CD4-positive, CD25-positive, alpha-beta regulatory T cell (primary cell): ENCODE measurements at places on chromosomes 6 and 20.

DNA sequence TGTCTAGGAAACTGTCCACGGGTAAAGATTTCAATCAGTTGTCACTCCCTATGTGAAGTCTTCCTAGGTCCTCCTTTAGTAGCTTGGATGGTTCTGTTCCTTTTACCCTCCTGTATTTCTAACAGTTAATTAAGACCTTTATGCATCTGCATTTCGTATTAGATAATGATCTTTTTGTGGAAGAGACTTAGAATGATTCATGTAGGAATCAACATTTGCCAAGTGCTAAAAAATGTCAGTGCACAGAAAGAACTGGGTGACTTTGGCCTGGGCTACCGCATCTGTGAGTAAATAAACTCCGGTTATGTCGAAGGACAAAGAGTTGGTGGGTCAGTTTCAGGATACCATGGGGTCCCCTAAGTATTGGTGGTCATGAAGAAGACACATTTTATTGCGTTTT is 918.0 kb downstream of the TFAP2A start:
- no peak for DNase-seq

DNA sequence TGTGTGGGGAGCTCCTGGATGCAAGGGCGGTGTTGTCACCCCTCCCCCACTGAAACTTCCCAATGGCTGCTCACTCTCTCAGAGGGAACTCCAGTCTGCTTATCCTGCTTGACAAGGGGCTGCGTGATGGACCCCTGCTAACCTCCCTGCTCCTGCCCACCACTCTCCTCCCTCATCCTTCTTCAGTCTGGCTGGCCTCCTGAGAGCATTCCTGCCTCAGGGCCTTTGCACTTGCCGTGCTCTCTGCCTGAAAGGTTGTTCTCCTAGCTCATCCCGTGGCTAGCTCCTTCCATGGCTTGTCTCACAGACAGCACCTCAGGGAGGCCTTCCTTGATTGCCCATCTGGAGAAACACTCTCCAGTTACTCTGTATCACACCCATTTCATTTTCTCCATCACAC is 73.9 kb upstream of the ZNFX1 start:
- no peak for DNase-seq

DNA sequence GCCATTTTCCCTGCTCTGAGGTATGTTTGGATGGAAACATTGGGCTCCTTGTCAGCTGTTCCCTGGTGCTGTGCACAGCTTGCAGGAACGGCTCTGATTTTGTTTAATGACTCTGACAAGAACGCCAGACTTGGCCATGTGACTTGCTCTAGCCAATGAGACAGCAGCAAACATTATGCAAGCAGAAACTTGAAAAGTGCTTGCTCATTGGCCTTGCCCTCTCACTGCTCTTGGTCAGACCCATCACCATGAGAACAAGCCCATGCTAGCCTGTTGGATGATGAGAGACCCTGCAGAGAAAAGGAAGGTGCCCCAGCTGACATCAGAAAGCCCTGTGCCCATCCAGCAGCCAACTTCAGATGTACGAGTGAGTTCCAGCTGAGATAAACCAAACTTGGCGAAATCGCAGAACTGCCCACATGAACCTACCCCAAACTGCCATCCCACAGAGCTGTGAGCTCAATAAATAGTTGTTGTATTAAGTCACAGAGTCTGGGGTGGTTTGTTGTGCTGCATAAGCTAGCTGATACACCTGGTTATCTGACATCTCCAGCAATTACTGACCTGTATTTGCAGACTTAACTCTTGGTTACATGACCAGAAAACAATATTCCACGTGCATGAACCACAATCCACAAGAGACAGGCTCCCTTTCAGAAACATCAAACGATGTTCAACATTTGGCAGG is 96.9 kb downstream of the JPH2 start:
- DNase-seq: no peak

DNA sequence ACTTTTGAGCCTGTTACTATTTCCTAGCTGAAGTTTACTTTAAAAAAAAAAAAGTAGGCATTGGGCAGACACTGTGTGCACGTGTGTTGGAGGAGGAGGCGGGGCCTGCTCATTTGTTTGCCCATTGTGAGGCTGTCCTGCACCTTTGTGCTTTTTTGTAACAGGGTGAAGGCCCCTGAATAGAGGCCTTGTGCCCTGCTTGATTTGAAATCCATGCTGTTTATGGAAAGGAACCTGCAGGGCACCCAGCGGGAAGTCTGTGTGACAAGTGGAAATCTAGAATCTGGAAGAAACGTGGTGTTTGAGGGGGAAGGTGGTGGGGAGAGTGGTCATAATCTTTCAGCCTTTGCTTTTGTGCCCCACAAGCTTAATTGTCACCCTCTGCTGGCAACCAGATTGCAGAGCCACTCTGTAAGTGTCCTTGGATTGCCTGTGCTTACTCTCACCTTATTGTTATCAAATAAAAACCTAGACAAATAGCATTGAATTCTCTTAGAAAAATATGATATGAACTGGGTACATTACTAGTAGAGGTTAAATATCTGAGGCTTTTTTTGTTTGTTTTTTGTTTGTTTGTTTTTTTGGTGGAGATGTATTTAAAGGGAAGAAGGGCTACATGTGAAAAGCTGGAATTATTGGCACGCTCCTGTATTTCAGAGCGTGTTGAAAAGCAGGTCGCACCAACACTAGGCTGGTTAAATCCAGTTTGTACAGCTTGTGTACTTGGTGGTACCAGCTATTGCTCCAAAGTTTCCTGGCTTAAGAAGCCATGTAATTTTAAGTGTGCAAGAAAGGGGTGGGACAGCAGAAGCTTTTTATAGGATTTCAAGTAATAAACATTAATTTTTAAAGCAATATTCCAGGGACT is 156.3 kb downstream of the ARID1B start:
- no peak for DNase-seq

DNA sequence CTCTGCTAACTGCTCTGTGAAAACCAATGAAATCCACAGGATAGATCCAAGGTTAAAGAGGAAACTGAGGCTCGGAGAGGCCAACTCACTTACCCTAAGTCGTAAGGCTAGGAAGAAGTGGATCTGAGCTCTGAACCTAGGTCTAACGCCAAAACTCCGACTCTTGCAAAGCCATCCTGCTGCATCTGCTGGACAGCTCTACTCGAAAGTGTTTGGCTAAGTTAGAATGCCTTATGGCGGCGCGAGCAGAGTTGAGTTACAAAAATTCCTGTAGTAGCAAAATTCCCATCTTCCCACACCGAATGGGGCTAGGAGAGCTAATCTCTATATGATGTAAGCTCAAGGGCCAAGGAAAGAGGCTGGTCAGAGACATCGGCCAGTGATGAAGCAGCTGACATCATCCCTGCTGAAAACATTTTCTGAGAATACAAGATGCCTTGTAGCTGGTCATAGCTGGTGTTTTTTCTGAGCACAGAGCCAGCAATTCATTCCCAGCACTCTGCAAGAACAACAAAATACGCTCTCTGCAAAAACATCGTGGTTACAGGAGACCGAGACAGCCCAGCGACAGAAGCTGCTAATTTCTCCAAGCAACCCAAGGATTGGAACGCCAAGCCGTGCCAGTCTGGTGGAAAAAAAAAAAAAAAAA is 1.8 kb downstream of the SPATA2 start:
- no peak for DNase-seq

- no peak for DNase-seq
These were observed 68.1 kb upstream of the SNRPB2 start for GRCh38 chr20:16661756-16662155.

- no peak for DNase-seq
These were observed 17.5 kb downstream of the TGM3 start for GRCh38 chr20:2313316-2313715.

- no peak for DNase-seq
These were observed 452.8 kb downstream of the RFPL4B start for GRCh38 chr6:112799889-112800288.

DNA sequence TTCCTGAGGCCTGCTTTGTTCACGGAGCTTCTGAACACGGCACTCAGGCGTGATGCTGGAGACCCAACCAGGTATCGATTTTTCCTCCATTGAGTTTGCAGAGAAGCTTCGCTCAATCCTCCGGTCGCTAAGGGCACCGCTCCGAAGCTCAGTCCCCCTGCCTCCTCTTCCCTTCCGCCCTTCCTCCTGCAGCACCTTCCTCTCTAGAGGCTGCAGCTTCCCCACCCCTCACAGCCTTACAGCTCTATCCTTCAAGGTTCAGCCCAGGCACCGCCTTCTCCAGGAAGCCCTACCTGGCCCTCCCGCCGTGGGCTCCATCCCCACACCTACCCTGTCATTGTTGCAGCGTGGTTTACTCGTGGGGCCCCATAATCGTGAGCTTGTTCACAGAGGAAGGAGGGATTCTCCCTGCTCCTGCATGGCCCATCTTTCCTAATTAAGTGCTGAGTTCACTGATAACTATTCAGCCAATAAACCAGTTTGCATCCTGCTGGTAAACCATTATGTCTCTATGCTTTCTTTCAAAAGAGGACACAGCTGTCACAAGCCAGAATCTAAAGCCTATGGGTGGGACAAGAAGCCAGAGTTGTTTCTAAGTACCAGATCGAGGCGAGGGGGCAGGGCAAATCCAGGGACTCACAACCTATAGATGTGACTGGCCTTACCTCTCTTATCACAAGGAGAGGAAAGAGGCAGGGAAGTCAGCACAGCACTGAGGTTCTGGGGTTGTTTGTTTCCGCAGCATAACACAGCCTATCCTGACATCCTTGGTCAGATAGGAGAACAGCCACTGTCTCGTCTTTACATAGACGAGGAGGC is 152.0 kb downstream of the GRM4 start:
- DNase-seq: no peak

DNA sequence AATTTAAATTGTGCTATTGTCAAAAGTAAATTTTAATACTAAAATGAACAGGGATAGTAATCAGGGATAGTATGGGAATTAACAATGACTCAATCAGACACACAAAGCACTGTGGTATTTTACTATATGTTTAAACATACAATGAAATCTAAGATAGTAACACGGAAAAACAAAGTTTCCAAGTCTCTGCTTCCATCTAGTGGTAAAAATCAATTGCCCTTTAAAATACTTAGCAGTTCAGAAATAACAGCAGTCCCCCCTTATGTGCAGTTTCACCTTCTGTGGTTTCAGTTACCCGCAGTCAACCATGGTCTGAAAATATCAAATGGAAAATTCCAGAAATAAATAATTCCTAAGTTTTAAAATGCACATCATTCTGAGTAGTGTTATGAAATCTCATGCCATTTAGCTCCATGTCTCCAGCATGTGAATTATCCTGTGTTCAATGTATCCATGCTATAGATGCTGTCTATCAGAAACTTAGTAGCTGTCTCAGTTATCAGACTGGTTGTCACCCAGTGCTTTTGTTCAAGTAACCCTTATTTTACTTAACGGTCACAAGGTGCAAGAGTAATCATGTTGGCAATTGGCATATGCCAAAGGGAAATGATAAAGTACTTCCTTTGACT is 58.5 kb downstream of the AHI1 start:
- DNase-seq: peak; percentile 21

GRCh38 chr6:34066218-34066571 is 79.7 kb downstream of the GRM4 start:
- DNase-seq: no peak

DNA sequence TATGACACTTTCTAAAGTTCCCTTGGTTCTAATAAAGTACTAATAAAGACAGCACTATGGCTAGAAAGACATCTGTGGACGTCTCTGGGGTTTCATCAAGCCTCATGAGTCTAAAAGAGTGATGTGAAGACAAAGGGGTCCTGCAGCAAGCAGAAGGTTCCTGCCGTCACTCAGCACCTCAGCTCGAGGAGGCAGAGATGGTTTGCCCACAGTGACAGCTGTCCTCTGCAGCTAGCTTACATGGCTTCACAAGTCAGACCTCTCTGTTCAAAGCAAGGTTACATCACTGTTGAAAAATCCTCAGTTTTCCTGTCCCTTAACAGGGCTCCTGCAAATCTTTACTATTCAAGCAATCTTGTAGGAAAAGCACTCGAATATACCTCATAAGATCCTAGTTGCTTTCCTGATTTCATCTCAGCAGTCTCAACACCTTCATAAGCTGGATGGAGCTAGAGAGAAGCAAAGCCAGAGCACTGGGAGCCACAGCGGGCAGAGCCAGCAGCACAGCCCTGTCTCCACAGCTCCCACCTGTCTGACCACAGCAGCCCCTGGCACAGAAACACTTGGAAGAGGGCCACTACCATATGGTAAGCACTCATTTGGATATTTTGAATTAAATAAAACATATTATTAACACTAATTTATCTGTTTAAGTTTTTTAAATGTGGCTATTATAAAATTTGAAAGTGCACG is 202.3 kb downstream of the GMDS start:
- no peak for DNase-seq

- no peak for DNase-seq
These were observed 657.2 kb downstream of the PRIM2 start for GRCh38 chr6:57974653-57975052.

- DNase-seq: no peak
These were observed 561 bp downstream of the IL22RA2 start for GRCh38 chr6:137172734-137173431.

DNA sequence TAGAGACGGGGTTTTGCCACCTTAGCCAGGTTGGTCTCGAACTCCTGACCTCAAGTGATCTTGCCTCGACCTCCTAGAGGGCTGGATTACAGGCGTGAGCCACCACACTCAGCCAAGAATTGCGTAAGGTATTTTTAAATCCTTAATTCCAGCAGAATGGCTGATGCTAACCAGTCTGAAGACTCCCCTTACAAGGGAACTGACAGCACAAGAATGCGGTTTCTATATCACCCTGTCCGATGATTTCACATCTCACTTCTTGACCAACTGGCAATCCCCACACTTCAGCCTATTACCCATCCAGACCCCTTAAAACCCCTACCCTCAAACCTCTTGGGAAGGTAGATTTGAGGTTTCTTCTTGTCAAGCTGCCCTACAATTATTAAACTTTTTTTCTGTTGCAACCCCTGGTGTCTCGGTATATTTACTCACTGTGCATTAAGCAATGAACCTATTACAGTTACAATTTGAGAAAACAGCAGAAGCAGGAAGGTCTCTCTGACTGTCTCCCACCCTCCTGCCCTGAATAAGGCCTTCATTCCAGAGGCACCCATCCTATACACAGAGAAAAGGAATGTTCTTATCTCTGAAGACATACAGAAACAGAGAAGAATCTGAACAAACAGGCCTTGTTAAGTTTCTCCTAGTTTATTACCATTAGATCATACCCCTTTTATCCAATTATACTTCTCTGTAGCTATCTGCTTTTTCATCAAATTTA is 164.9 kb downstream of the ARHGAP18 start:
- DNase-seq: no peak

- no peak for DNase-seq
These were observed 186.9 kb downstream of the HIVEP2 start for GRCh38 chr6:142757852-142758628.

DNA sequence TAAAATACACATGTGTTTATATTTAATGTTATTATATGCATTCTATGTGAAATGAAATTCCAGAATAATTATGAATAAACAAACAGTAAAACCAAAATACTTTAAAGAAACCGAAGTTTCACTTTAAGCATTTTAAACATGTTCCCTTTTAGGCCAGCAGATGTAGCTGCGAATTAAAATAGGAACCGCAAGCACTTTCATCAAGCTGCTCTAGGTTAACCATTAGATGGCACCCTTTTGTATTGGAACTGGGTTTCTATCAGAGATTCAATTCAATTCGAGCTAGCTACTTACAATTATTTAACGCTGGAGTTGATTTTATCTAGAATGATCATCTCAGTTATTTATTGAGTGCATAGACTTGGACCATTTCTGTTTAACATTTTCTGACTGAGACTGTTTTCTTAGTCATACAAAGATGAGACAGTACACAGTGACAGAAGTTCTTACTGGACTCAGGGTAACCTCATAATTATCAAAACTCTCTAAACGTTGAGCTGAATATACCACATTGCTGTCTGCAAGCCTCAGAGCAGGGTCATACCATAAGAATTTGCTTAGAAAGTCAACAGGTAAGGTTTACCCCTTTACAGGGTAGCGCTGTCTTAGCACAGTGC is 8.5 kb downstream of the TMEM242 start:
- DNase-seq: peak; percentile 68
